ENCODE measurements at places on chromosomes 1 and 21.

- DNase-seq = no peak
Measured at GRCh38 chr1:178241057-178241456, 147.2 kb downstream of the RASAL2 start.

DNA sequence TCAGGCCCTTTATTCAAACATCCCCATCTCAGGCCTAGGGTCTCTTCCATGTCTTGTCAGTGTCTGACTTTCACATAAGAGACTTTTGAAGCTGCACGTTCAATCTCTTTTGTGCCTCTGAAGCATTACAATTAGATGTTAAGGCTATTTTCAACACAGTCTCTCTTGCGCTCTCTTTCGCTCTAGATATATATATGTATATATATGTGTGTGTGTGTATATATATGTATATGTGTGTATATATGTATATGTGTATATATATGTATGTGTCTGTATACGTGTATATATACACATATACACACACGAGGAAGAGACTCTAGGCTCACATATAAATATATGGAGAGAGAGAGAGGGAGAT, 162.5 kb upstream of the RNPC3 start:
- DNase-seq = no peak

GRCh38 chr1:216887032-216887431, 163.8 kb upstream of the ESRRG start:
- no peak for DNase-seq

GRCh38 chr1:79089946-79090345, 83.4 kb upstream of the ADGRL4 start:
- DNase-seq = no peak

GRCh38 chr1:179021873-179022272, 3.8 kb upstream of the FAM20B start:
- peak; percentile 22 for DNase-seq
